Osteoblast (primary cell): ENCODE measurements at places on chromosomes 2 and 18.

DNA sequence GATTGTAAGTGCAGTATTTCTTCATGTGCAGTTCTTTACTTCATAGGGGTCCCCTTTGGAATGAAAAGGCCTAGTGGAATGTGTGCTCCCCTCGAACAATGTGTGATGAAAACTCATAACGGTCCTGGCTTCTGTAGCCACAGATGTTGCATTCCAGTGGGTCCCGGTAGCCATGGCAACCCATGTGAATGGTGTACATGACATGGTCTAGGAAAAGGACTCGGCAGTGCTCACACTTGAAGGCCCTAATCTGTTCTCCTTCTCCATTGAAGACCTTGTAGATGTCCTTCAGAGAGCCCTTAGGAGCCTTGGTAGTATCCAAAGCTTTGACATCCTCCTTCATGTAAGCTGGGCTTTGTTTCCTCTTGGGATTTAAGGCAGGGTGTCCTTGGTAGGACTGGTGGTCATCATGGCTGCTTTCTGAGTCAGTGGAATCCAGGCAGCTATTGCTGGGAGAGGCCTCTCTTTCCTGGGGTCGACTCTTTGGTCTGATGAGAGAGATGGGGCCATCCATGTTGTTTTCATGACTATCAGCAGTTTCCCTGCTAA is 144.0 kb downstream of the IKZF2 start:
- DNase-seq, result no peak

DNA sequence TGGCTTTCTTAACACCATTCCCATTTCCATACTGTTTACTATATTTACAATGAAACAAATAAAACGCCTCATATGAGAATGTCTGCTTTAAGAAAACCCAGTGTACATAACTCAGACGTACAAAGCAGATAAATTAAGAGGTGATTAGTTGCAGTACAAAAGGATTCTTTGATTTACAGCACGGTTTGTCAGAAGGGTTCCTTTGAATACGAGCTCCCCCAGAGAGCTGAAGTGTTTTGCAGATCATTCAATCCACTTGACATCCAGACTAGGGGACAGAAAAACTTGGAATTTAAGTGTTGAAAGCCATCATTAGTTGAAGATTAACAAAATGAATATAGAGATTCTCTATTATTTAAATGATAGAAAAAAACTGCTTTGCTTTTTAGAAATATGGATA is 72.5 kb downstream of the RAPGEF4 start:
- no peak for DNase-seq

DNA sequence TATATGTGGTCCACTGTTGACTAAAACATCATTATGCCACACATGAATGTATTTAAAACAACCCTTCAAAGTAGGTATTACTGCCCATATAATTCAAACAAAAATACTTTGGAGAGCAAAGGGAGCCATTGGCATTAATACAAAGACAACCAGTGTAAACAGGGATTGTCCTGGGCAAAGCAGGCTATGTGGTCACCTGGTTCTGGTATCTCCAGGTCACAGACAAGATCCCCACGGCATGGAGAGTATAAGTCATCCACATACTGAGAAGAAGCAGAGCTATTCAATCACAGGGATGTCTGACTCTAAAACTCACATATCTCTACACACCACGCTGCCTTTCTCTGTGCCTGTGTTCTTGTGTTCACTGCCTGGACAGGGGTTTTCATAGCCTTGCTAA is 81.4 kb upstream of the BZW1 start:
- no peak for DNase-seq

- DNase-seq, result no peak
These were observed 228.3 kb upstream of the SETBP1 start for GRCh38 chr18:44452346-44452745.

DNA sequence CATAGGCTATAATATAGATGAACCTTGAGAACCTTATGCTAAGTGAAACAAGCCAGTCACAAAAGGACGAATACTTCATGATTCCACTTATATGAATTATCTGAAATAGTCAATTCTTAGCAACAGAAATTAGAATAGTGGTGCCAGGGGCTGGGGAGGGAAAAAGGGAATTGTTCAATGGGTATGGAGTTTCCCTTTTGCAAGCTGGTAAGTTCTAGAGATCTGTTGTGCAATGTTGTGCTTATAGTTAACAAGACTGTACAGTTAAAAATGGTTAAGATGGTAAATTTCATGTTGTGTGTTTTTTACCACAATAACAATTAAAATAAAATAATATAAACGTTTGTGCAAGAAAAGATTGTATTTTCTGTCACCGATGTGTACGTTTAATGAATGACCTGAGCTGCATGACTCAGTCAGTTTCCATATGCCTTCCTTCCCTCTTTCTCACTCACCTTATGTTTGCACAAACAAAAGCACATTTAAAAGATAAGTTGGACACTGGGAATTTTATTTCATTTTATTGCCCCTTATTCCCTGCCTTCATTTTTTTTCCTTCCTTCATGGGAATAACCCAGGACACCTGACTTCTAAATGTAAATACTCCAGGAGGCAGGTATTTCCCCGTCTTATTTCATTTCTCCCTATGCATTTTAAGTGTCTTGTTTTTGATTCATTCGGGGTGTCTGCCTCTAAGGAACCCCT is 143.7 kb upstream of the TTC39C start:
- no peak for DNase-seq

DNA sequence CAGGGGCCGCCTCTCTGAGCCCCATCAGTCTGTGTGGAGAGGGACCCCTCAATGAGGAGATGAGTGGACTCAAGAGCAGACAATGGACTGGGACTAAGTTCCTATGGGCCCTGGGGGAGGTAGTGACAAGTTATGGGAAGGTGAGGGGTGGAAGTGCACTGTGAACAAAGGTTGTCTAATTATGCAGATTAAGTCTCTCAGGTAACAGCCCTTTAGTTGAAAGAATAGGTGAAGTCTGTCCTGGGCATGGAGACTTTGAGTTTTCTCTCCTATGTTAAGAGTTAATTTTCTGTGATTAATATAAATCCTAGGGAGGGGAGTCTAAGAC is 243.8 kb downstream of the FAM210A start:
- DNase-seq, result no peak
